T1000 (cell line): ENCODE measurements at places on chromosomes 7 and 10.
A peak's percentile ranks its signal among the peaks of the same experiment; 100 is the strongest.

DNA sequence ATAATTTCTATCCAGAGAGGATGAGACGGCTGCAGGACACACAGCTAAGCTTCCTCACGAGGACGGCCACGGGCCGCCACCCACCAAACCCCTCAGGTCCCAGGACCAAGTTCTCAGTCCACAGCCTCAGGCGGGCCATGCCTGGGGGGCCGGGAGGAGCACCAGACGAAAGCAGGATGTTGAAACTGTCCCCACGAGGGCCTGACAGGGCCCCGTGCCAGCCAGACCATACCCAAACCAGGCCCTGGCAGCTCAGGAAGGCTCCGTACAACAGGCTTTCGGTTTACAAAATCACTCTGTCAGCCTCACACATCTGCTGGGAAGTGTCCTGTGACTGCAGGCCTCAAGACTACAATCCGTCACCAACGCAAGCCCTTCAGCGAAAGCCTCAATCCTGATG lies 14.5 kb downstream of the TUBGCP2 start:
- no peak for DNase-seq

GRCh38 chr7:149685455-149685854 lies 87.9 kb downstream of the ZNF467 start:
- DNase-seq = no peak

DNA sequence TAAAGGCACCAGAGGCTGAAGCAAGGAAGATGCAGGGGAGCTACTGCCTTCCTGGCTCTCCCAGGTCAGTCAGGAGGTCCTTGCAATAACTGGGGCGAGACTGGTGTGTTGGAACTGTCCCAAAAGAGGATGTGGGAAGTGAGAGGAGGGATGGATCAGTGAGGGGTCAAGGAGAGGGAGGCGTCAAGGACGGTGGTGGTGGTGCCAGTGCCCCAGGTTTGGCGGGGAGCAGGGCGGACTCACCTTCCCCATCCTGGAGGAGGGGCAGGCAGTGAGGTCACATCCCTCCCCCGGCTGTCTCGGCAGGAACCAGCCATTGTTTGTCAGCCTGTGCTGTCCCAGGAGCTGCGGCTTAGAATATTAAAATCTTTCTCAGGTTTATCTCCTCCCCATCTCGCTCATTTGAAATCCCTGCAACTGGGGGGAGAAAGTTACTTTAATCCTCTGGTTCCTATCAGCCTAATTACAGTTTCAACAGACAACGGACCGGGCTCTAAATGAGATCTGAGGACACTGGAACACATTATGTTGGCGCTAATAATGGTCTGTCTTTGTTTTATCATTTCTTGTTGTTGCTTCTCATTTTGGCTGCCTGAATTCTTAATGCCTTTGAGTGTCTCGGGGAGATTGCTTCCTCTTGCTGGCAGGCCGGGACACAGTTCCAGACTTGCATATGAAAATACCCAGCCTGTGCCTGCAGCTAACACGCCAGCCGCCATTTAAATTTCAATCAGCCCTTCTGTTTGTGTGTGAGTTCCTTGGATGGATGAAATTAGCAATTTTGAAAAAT lies 387.5 kb downstream of the RPS24 start:
- DNase-seq = no peak

- peak; percentile 47 for DNase-seq
Measured at GRCh38 chr7:47677664-47678063, 95.8 kb upstream of the TNS3 start.

GRCh38 chr10:71889388-71889987 lies 38.4 kb upstream of the PSAP start:
- DNase-seq = no peak

DNA sequence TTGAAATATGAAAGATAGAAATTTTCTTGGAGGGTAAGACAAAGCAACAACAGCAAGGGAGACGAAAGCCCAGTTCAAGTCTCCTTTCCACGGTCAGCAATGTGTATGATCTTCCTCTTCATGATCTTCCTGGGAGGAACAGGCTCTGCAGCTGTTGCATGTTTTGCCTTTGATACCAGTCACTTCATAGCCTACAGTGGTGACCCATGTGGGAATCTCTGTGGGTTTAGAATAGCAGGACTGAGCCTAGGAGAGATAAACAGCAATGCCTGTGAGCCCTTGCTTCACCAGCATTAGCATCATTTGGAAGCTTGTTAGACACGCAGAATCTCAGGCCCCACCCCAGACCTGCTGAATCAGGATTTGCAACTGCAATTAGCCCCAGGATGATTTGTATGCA lies 31.8 kb downstream of the STAMBPL1 start:
- DNase-seq = no peak

DNA sequence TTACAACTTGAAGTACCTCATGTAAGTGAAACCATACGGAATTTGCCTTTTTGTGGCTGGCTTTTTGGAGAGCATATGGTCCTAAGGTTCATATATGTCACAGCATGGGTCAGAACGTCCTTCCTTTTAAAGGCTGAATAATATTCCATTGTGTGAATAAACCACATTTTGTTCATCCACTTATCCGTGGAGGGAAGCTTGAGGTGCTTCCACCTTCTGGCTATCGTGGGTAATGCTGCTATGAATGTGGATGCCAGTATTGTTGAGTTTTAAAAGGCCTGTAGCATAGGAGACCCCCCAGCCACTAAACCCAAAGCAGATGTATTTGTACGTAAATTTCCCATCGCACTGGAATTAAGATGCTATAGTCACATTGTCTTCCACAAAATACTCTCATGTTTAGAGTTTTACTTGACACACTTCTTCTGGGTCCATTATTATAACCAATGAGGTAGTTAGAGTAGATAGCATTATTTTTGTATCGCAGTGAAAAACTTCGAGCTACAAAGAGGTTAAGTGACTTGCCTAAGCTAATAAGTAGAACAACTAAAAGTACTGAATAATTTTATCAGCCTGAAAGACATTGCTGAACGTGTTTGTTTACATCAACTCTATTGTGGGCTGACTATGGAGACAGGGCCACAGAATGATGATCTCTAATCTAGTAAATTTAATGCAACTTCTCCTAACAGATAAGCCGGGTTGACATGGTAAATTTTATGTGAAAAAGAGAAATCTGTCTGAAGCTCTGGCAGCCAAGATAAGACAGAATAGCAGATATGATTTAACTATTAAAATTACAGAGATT lies 183.0 kb upstream of the CTBP2 start:
- no peak for DNase-seq
